ENCODE measurements at places on chromosomes 4 and X.

- no peak for DNase-seq
These were observed 37.6 kb downstream of the GPR174 start for GRCh38 chrX:79182071-79182470.

- DNase-seq = no peak
These were observed 1607.7 kb downstream of the ARAP2 start for GRCh38 chr4:34636623-34637022.

DNA sequence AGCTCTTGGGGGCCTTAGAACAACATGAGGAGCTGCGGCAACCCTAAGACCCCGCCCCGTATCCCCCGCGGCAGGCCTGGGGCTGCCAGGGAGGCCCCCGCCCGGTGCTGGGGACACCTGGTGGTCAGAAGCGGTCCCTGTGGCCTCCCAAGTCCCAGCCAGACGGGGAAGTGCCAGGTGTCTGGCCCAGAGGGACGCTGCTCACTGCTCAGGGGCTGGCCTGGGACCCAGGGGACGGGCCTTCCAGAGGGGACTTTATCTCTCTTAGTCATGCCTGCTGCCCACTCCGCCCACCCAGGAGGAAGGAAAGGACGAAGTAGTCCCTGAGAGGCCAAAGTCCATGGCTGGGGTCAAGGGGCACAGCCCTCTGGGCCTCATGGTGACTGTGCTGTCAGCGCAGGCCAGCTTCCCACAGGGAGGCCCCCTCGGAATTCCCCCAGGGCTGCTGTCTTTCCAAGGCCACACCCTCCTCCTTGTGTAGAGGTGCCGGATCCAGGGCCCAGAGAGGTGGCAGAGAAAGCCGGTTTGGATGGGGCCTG, 31.0 kb upstream of the HTRA3 start:
- DNase-seq = no peak

GRCh38 chr4:109040441-109040840, 262.0 kb downstream of the COL25A1 start:
- DNase-seq = peak; percentile 29

DNA sequence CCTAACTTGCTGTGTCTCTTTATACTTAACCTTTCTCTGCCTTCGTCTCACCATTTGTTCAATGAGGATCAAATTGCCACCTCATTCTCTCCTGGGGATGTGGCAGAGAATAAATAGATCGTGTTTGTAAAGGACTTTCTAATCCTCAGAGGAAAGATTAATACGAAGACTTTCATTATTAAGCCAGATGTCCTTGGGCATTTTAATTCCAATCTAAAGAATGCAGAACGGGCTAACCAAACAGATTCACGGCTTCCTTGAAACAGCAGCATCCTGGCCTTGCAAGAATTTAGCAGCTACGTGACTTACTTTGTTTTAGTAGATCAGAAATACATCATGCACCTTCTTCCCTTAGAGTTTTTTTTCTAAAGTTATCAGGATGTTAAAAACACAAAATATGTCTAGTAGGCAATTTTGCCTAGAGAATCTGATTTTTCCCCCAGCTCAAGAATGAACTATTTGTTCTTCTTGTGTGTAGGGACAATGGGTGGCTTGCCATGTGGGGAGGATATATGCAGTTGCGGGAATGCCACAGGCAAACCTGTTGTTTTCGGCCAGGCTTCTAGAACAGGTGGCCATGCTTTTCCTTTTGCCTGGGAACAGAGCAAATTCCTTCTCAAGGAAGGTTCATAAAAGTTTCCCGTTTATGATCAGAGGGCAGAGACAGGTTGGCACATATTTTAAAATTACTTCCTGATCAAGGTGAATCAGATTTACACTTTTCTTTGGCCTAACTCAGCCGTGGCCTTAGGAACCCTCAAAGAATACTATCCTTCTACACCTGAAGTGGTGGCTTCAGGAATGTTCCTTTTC, 3.0 kb downstream of the MID1 start:
- no peak for DNase-seq

GRCh38 chr4:37970702-37971101, 10.5 kb downstream of the PTTG2 start:
- no peak for DNase-seq

DNA sequence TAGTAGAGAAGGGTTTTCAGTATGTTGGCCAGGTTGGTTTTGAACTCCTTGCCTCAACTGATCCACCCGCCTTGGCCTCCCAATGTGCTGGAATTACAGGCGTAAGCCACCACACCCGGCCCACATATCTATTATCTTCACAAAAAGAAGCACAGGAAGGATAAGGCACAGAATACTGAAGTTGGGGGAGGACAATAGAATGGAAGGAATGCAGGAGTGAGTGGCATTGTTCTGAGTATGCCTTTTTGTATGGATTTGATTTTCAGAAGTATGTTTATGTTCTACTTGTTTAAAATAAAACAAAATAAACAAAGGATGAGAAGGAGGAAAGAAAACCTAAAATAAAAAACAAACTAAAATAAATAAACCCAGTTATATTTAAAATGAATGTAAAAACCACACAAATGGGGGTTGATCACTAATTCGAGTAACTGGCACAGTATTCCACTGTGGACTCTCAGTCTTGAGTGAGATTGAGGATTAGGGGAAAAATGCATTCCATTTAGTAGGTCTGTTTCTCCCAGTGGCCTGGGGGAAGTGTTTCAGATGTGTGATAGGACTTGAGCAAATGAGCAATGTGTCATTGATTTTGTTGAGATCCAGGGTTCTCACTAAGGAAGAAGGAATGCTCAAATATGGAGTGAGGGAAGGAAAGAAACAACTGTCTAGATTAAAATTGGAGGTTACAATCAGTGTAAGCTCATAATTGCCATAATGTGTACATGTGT, 109.0 kb upstream of the C1QTNF7 start:
- no peak for DNase-seq

GRCh38 chr4:80011636-80012236, 61.3 kb downstream of the ANTXR2 start:
- no peak for DNase-seq

DNA sequence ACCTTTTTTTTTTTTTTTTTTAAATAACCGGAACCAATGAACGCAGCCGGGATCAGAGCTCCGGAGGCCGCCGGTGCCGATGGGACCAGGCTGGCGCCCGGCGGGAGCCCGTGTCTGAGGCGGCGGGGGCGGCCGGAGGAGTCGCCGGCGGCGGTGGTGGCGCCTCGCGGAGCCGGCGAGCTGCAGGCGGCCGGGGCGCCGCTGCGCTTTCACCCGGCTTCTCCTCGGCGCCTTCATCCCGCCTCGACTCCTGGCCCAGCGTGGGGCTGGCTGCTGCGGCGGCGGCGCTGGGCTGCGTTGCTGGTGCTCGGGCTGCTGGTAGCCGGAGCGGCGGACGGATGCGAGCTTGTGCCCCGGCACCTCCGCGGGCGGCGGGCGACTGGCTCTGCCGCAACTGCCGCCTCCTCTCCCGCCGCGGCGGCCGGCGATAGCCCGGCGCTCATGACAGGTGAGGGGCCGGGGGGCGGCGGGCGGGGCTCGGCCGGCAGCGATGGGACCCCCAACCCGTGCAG, 337 bp downstream of the STIM2 start:
- no peak for DNase-seq

DNA sequence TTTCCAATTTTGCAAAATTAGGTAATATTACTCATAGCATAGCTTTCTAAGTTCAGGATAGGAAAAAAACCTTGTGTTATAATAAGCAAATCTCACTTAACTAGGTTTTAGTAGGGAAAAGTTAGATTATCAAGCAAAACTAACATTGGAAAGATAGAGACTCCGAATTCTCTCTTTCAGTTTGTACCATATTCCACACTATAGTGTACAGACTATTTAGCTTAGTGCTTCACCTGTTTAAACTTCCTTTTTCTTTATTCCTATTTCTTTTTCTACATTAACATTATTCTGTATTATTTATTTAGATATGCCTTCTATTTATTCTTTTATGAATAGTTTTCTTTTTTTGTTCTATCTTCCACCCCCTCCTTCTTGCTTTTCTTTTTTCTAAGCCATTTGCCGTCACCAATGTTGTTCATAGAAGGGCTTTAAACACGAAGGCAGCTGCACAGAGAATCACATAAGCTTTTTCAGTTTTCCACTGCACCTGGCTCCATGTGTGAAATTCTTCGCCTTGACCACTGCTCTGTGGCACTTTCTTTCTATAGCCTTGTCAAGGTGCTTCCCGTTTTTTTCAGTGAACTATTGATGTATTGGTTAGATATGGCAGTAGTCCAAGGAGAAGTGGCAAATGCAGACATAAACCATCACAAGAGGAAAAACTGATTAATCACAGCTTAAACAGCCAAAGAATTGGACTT, 8.5 kb downstream of the PCDH10 start:
- no peak for DNase-seq

GRCh38 chr4:185833055-185833598, 21.1 kb upstream of the SORBS2 start:
- DNase-seq = peak; percentile 14

GRCh38 chrX:132795181-132795580, 163.2 kb downstream of the HS6ST2 start:
- no peak for DNase-seq

- DNase-seq = no peak
These were observed 242.5 kb downstream of the OPHN1 start for GRCh38 chrX:68190799-68191198.

DNA sequence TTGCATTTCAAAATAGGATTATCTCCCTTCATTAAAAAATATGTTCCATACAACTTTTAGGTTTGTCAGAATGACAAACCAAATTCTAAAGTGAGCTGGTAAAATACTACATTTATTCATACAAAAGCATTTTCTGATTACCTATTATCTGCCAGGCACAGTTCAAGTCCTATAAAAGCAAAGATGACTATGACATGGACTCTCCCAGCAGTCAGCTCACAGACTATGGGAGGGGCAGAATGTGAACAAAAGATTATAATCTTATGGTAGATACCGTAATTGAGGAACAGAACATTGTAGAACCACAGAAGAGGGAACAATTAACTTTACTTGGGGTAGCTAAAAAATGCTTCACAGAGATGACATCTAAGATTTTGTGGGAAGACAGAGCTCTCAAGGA, 12.4 kb downstream of the PAQR3 start:
- DNase-seq = no peak

- no peak for DNase-seq
These were observed 50.3 kb upstream of the GEMIN8 start for GRCh38 chrX:14079891-14080430.

DNA sequence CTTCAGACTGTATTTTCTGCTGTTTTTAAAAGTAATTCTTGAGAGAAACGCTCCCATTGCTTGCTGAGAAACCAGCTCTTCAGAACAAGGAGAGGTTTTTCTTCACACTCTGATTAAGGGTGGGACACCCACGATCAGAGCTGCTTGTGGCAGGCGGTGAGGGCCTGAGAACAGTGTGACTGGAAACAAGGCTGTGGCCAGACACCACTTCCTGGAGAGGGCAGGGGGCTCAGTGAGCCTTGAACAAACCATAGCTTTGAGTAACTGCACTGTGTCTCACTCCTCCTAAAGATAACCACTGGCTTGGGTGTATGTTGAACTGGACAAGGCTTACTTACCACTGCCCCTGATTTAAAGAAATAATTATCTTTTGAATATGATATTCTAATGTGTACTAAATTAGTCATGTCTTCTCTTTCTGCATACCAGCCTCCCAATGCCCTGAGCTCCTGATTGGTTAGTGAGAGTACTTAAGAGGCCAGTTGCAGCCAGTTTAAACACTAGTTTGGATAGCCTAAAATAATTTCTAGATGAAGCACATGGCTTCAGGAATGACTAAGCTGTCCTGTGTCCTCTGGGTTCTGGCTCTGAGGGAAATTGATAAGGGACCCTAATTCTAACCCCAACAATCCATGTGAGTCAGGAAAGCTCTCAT, 3.7 kb upstream of the GPR82 start:
- no peak for DNase-seq

DNA sequence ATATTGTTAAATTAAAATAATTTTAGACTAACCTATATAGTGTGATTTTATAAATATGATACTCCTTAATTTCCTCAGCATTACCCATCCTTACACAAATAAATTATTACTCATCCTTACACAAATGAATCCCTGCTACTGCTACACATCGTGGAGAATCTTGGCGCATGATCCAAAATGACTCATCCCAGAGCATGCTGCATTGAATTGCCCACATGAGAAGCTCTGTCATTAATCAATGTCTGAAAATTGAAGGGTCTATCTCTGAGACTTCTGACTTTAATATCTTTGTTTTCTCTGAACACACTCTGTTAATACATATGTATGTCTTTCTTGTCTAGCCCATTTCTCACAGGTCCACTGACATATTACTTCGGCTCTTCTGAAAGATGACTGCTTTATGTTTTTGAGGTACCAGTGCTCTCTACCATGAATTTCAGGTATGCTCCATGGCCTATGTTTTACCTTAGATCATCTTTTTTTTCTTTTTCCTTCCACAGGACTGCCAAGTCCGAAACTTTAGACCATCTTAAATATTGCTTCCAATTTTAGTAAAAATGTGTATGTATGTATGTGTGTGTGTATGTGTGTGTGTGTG, 15.7 kb upstream of the DUSP21 start:
- DNase-seq = peak; percentile 68

DNA sequence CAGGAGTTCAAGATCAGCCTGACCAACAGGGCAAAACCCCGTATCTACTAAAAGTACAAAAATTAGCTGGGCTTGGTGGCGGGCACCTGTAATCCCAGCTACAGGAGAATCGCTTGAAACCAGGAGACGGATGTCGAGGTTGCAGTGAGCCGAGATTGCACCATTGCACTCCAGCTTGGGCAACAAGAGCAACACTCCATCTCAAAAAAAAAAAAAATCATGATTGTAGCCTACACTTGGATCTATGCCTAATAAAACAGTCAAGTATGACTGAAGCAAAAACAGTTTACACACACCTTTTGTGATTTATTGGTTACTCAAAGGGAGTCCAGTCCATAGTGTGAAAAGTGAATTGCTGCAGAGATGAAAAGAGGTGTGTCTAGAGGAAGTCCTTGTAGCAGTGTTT, 34.7 kb upstream of the TASL start:
- no peak for DNase-seq

- DNase-seq = no peak
These were observed 64.3 kb upstream of the CCDC160 start for GRCh38 chrX:134172588-134173259.

DNA sequence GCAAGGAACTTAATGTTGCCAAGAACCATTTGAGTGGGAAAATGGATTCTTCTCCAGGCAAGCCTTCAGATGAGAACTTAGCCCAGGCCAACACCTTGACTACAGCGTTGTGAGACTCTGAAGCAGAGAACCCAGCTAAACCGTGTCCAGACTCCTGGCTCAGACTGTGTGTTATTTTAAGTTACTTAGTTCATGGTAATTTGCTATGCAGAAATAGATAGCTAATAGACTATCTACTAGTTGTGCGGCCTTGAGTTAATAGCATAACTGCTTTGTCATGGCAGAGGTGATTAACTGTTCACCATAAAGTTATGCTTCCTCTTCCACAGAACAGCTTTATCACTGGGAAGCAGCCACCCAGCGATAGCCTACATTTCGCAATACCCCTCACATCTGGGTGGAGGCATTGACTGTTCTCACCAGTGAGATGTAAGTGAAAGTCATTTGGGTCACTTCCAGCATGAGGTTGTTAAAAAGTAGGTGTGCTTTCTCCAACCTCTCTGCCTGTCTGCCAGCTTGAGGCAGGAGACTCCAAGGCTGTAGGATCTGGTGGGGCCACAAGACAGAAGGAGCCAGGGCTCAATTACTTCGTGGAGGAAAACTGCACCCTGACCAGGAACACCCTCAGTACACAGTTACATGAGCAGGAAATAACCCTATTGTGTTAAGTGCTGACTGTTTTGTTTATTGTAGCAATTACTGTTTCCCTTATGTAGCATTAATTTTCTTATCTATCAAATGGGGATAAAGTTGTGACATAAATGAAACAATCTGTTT, 94.2 kb downstream of the GPAT3 start:
- no peak for DNase-seq

GRCh38 chr4:8600686-8601085, 8.1 kb downstream of the CPZ start:
- no peak for DNase-seq
